Activated T-helper 2 cell treated with anti-CD3 and anti-CD28 coated beads, Interferon-gamma antibody, Interleukin-2, Interleukin-4, amounts not matched to agents 10 μg/mL and 5 μg/mL and 100 μg/mL, durations not matched to agents 14 hours and 24 hours and 36 hours (primary cell): ENCODE measurements at places on chromosomes 1 and 21. TPM values are rescaled to one million over a fixed set of nuclear protein-coding genes. Genes with fewer than 3 reads are reported as not detected.

GRCh38 chr1:84090447-84091245 is 53.4 kb upstream of the PRKACB start:
- DNase-seq: no peak

Gene TEKT2
- 0.18 and 0.21 TPM in 2 replicates for total RNA-seq

Gene KRTAP10-8
- total RNA-seq: not detected in 2 replicates

Gene NEGR1
- total RNA-seq: not detected in 2 replicates

Gene ST6GALNAC3
- 0.53 TPM in 1 of 2 replicates, not detected in the other for total RNA-seq

- DNase-seq: no peak
Measured at GRCh38 chr1:81183051-81183450, 617.7 kb upstream of the ADGRL2 start.

Gene IRF6
- 0.25 TPM in 1 of 2 replicates, not detected in the other for total RNA-seq

GRCh38 chr1:154931940-154932487 is 4.5 kb downstream of the PMVK start:
- DNase-seq: no peak

- peak; percentile 74 for DNase-seq
Measured at GRCh38 chr1:147618077-147618569, 52.2 kb downstream of the ACP6 start.

DNA sequence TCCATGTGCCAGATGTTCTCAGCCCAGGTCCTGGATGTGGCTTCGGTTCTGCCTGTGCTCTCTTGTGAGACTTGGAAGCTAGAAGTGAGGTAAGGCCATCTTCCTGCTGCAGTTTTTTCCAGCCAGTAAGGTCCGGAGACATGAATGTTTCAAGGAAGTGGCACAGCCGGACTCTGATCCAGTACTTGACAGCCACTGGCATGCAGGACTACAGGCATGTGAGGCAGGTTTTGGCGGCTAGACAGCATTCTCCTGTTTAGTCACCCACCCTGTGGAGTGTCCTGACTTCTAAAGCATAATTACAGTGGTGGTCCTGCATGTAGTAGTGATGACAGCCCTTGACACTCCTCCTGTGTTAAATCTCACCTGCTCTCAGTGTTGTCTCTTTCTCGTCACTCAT is 72.3 kb downstream of the TNFSF4 start:
- no peak for DNase-seq

GRCh38 chr1:64403331-64403730 is 66.6 kb upstream of the CACHD1 start:
- no peak for DNase-seq

DNA sequence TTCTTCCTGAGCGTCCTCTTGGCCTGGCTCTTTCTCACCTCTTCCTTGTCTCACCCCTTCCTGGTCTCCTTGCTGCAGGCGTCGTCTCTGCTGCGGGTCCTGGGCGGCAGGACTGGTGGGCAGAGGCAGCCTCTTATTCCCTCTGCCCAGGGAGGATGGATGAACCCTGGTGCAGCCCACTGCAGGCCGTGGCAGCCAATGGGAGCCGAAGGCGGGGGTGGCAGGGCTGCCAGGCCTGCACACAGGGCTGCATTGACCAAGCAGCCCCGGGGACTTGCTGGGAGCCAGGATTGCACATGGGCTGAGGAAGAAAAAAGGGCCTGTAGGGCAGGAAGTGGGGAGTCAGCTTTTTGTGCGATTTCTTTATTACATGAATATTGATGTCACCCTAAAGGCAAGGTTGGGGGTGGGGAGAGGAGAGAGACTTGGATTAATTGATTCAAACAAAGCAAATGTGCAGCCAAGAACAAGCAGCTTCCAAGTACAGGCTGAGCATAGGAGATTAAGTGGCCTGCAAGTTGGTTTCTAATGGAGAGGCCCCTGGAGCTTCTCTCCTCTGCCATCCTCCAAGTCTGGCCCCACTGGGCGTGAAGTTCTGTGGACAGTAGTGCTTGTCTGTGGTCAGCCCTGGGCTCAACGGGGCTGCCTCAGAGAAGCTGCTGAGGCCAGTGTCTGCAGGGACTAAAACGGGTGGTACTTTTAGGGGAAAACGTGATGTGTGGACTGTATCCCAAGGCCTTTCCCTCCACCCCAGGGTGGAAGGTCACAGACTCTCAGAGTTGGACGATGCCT is at the start of gene S100B:
Gene S100B, minus strand, starts transcription at position 108 of the 792 bp plus-strand sequence. CDS start 2,667 bp downstream, outside the sequence.
- DNase-seq: no peak

- no peak for DNase-seq
Measured at GRCh38 chr1:244836584-244836983, 1.1 kb downstream of the COX20 start.

DNA sequence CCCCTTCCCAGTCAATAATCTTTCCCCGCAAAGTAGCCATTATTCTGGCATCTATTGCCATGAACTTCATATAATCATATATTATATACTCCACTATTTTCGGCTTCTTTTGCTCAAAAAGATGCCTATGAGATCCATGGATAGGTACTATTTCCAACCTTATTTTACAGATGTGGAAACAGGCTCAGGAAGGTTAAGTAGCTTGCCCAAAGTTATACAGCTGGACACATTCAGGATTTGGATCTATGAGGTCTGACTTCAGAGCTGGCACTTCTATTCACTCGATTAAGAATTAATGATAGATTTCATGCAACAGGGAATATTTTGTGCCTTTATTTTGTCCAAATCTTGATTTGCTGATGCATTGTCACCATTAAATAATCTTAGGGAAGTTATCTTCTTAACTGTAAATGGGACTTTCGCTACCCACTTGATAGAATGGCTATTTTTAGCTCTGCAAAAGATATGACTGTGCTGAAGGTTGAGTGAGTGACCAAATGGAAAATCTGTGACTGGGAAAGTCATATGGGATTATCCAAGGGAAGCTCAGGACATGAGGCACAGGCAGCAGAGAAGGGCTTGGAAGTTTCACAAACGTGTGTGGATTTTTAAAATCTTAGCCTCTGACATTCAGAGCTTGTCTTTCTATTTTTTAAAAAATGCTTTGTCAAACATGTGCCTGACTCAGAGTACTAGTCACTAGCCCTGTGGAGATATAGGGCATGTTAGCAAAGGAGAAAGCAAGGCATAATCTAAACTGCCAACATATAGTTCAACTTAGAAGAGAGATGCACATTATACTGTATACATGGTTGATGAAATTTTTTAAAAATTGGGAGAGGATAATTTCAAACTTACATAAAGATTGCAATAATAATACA is 36.5 kb downstream of the GIPC2 start:
- DNase-seq: no peak

GRCh38 chr1:209854196-209854595 is 26.4 kb downstream of the UTP25 start:
- no peak for DNase-seq

- DNase-seq: no peak
Measured at GRCh38 chr1:169795687-169796086, 980 bp upstream of the METTL18 start.

- DNase-seq: peak; percentile 63
Measured at GRCh38 chr1:12179111-12179519, 12.3 kb downstream of the TNFRSF1B start.

Gene CASZ1
- 8.6 and 9.9 TPM in 2 replicates for total RNA-seq

DNA sequence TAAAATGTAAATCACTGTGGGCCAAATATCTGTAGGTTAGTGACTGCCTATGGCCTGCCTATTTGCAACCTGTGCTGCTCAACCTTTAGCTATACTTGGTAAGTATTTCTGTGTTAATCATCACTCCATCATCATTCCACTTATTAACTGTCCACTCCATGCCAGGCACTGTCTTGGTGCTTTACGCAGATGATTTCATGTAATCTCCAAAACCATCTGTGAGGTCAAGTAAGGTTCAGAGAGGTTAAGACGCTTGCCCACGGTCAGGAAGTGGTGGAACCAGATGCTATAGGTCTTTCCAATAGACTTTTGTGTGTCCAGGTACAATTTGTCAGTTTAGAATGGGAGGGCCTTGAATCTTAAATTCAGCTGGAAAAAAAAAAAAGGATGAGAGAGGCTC is 10.8 kb upstream of the PHACTR4 start:
- DNase-seq: no peak

DNA sequence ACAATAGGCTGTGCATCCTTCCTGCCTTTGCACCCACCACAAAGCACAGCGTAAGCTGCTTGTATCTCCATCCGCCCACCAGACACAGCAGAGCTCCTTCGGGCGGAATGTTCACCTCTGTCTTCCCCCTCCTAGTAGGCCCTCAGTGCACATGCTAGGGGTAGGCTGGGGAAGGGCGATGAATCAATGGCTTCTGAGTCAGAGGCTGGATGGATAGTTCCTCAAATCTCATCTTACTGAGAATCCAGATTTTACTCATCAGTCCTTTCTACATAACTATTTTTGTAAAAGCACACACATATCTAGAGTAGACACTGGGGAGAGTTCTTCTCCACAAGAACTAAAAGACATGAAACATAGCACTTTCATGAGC is 73.8 kb downstream of the BCAR3 start:
- no peak for DNase-seq

DNA sequence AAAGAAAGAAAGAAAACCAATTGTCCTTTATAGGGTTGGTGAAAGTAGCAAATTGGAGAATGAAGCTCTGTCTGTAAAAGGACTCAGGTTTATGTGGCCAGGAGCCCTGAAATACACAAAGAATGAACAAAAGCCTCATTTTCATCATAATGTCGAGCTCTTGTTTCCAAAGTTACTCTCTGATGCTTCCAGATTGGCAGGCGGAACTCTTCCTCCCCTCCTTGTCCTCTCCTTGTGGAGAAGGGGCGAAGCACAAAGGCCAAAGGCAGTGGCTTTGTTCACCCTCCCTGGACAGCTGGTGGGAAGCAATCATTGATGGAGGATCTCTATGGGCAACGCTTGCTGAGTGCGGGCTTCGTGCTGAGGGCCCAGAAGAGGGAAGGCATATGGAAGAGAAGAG is 5.6 kb downstream of the CA6 start:
- no peak for DNase-seq

Gene FCER1G
- total RNA-seq: 0.60 and 0.71 TPM in 2 replicates

DNA sequence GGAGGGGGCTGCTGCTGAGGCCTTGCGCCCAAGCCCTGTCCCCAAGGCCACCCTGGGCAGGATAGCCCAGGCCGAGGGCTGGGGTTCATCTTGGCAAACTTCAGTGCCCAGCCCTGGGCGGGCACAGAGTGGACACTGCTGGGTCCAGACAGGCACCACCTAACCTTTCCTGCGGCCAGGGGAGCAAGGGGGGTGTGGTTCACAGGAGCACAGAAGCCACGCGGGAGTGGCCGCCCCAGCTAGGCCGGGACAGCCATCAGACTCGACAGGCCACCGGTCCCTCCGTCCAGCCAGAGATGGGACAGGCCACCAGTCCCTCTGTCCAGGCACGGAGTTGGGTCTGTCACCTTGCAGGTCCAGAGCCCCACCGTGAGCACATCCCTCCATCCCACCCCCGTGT is 28.9 kb downstream of the ARHGEF16 start:
- no peak for DNase-seq

GRCh38 chr1:204992201-204992997 is 50.6 kb upstream of the CNTN2 start:
- no peak for DNase-seq

DNA sequence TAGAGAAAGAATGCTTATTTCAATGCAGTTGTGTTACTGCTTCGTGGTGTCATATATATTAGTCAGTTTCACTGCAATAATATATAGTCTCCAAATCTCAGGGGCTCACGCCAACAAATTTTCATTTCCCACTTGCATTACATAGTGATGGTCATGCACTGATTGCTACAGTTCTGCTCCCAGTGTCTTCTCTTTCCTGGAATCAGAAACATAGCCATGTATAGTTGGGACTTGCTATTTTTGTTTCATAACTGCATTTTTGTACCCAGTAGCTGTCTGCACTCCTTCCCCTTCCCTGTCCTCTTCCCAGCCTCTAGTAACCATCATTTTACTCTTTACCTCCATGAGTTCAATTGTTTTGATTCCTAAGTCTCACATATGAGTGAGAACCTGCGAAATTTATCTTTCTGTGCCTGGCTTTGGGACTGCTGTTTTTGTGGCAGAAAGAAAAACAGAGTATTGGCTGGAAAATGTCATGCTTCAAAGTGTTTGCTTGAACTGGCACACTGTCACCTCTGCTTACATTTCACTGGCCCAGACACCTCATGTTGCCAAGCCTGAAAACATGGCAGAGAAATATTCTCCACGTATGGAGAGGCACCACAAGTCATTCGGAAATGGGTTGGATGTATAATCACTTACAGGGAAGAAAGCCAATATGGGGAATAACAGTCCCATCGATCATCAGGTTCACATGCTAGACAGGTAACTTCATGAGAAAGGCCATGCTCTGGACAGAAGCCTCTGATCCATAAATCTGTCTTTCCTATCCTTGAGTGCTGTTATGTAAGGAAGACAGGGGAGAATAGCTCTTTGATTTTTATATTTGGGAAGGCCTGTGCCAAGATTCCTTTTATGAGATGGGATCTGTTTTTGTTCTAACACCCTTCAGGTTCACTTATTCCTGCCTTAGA is 60.4 kb upstream of the BACH1 start:
- DNase-seq: no peak

GRCh38 chr1:91944087-91944486 is 5.1 kb upstream of the BRDT start:
- no peak for DNase-seq

DNA sequence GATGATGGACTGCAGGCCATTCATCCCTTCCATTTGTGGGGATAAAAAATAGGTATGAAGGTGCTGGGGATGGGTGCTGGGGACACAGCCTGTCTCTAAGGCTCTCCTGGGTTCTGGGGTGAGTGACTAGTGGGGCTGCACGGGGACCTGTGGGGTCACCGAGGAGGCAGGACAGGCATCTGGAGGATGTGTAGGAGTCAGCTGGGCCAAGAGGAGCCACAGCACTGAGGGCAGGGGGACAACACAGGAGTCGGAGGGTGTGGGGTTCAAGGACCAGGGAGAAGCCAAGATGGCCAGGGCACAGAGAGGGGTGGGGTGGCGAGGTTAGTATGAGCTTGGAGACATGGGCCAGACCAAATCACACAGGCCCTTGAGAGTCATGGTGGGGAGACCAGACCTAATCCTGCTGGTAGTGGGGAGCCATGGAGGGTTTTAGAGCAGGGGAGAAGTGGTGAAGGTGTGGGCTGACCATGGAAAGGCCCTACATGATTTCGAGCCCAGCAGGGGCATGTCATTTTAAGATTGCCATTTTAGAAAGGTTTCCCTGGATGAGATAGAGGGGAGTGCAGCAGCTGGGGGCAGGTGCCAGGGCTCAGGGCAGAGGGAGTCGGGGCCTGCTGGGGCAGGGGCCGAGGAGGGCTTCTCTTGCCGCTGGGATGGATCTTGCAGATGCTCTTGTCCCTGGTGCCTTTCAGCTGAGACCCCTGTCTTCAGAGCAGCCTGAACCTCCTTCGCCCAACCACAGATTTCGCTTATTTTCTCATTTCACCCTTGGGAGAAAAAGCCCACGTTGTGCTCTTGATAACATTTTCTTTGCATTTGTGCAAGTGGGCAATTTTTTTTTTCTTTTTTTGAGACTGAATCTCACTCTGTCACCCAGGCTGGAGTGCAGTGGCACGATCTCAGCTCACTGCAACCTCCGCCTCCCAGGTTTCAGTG is 22.7 kb downstream of the SERINC2 start:
- DNase-seq: no peak

Gene F3
- total RNA-seq: 0.74 and 1.0 TPM in 2 replicates

GRCh38 chr1:171965777-171966176 is 124.5 kb downstream of the DNM3 start:
- no peak for DNase-seq

DNA sequence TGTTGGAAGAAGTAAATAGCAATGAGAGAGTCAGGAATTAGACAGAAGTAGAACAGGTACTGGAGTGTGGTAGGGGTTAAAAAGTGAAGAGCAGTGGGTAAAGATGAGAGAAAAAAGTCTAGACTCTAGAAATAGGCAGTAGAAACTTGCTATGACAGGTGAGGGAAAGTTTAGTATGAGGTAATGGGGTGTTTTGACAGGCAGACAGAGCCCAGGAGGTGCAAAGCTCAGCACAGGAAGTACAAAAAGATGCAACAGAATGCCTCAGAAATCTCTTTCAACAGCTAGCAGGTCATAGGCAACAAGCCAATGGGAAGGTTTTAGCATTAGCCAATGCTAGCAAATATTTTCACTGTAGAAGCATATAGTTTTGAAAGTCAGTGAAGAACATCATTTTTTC is 319.1 kb upstream of the SGIP1 start:
- no peak for DNase-seq
